ENCODE measurements at places on chromosomes 7 and 10. TPM values are rescaled to one million over a fixed set of nuclear protein-coding genes. Genes with fewer than 3 reads are reported as not detected.
A peak's percentile ranks its signal among the peaks of the same experiment; 100 is the strongest.

- DNase-seq: no peak
Measured at GRCh38 chr10:47458466-47459154, 25.3 kb downstream of the ANXA8 start.

DNA sequence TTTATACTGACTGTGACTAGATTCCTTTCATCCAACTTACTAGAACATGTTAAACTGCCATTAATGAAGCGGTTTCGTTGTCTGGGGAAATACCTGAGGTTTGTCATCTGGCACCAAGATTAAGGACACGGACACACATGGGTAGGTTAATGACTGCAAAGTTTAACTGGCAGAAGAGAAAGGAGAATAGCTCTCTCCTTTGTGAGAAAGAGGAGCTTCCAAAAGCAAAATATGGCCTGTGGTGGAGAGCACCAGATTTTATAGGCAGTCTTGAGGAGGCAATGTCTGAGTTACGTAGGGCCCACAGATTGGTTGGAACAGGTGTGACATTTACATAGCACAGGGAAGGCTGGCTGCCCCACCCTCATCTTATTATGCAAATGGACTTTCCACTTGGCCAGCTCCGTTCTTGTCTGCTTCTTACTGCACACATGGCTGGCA, 1193.0 kb upstream of the CELF2 start:
- DNase-seq: no peak

GRCh38 chr7:73703757-73704639, 15.5 kb downstream of the STX1A start:
- peak; percentile 68 for DNase-seq

DNA sequence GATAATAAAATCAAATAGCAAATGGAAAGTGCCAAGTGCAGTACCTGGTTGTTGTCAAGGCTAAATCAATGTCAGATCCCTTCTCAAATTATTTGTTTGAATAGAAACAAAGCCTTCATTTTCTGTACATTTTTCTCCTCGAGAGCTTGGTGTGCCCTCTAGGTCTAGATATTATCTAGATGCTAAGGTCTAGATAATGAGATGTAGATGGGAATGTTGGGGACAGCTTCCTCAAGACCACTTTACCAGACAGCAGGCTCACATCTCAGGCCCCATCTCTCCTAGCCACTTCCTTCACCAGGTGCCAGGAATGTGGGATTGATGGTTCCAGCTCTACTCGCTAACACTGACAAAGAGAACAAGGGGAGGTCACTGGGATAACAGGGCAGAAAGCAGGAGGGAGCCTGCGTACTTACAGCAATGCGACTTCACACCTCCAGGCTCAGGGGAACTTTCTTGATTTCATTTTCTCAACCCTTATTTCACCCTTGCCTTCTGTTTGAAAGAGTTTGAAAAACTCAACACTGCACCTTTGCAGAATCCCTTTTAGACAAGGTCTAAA, 451.4 kb upstream of the VSTM2A start:
- no peak for DNase-seq

Gene SRGN
- total RNA-seq: 50.2 TPM

Gene C10orf105
- 0.05 TPM for total RNA-seq
